Sciatic nerve (tissue), 2 donors: ENCODE measurements at places on chromosomes 7 and 10.

- DNase-seq = peak; percentile 67
Measured at GRCh38 chr10:4514445-4515108, 311.4 kb upstream of the AKR1E2 start.

DNA sequence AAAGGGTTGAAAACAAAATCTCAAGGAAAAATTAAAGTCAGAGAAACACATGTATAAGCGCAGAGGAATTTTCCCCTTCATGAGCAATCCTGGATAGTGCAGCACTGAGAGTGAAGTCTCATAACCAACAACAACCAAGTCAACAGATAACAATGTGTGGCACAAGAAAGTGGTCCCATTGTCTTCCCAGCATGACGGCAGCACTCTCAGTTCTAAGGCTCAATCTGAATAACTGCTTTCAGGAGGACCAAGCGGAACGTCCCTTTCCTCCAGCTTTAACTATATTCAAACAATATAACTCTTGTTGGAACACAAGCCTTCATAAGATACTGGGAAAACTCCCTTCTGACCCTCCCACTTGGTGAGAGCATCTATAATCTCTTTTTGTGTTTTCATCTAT, 137.9 kb downstream of the RAPGEF5 start:
- no peak for DNase-seq

DNA sequence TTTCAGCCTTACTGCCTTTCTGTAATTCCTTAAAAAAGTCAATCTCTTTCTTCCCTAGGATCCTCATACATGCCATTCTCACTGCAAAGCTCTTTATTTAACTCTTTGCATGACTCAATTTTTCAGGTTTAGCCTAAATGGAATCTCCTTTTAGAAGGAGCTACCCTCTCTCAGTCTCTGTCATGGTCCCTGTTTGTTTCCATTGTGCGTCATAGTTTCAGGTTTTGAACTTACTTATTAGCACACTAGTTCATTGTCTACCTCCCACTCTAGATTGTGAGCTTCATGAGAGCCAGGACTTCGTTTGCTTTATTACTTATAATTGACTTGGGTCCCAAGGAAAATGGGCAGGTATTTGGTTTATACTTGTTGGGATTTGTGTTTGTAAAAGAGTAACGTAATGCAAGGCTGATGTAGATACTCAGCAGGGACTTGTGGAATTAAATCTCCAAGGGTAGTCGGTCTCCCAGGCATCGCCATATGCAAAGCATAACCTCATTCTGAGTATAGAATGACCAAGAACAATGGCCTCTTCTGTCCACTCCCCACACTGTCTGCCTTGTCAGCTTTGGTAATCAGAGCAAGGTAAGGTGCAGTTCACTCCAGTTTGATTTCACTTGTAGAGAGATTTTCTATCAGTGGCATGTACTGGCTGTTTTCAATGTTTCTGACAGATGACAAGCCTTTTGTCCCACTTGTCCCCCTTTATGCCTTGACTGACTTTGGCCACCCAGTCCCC, 252.0 kb downstream of the SORCS3 start:
- no peak for DNase-seq

DNA sequence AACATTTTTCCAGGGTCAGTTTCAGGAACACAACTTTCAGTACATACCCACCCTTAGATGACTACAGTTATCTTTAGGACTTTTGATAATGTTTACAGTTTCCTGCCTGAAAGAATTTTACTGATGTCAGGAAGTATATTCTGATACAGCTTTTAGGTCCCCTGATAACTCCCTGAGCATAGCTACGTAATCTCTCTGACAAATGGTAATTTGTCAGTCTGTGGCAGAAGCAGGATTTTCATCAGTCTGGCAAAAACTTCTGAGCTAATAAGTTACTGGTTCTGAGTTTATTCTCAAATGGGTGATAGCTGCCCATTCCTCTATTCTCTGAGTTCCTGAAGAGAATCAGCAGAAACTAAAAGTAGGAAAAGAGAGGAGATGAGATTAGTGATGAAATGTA, 270.1 kb upstream of the MTPN start:
- DNase-seq = no peak

- DNase-seq = no peak
Measured at GRCh38 chr10:75352650-75353049, 48.9 kb downstream of the ZNF503 start.

DNA sequence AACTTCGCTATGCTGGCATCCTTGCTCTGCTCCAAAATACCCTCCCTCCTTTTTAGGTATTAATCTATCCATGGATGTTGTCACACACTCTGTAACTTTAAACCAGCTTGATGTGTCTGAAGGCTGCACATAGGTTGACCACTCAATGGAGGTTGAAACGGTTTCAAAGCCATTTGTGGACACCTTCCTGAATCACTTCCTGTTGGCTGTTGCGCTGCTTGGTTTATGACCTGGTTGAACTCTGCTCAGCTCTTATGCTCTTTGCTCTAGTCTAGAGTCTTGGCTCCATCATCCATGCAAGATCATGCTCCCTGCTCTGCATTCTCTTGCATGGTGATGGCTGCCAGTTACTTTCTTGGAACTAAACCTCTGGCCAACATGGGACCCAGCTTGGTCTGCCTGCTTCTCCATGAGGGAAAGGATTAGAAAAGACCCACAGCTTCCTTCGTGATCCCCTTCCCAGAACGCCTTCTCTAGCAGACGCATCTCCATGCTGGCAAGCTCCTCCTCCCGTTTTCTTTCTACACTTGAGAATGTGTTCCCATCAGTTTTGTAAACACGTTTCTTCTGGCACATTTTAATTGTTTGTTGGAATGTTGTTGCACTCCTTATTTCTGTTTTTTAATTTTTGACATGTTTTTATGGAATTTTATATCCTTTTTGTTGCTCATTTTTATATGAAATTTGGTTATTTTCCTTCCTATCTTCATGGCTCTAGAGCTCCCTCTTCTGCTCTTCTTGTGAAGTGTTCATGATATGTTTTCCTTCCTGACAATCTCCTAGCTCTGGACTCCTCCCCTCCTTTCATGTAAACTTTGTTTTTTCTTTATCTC, 149.8 kb downstream of the XPNPEP1 start:
- no peak for DNase-seq

DNA sequence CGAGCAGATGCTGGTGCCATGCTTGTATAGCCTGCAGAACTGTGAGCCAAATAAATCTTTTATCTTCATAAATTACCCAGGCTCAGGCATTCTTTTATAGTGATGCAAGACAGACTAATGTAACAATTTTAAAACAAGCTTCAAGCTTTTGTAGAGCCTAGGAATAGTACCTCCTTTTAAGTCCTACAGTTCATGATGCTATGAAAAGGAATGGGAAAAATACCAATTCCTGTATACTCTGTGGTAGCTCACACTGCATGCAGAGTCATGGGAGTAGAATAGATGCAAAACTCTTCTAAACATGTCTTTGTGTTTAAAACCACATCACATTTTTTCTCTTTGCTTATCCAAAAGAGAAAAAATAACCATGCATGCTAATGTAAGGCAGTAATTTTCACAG, 66.6 kb upstream of the WNT16 start:
- no peak for DNase-seq

DNA sequence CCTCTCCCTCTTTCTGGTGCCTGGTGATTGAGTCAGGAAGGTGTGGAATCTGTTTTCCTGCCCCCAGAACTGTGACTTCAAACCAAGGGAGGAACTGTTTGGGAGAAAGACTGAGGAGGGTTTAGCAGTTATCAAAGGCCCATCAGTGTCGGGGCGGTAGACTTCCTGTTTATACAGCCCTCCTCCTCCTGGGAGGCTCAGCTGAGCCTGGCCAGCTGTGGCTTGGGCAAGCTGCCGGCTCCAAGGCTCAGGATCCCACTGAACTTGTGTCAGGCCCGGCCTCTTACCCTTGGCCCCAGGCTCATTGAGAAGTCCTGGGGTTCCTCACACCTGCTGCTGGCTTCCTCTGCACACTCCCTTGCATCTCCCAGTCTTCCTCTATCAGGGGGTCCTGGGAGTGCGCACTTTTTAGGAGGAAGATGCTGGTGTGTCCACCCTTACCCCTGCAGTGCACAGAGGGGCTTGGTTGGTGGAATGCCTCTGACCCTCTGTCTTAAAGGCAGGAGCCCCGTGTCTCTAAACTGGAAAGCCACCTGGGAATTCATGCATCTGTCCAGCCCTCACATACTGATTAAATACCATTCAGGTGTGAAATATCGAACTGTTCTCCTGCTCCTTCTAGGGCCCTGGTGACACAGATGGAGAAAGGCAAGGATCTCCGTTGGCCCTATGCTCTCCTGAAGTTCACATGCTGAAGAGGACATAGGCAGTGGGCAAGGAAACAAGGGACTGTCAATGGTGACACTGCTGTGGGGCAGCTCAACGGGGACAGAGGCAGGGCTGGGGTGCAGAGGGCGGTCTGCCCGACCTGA, 32.4 kb downstream of the CXCL12 start:
- peak; percentile 67 for DNase-seq

DNA sequence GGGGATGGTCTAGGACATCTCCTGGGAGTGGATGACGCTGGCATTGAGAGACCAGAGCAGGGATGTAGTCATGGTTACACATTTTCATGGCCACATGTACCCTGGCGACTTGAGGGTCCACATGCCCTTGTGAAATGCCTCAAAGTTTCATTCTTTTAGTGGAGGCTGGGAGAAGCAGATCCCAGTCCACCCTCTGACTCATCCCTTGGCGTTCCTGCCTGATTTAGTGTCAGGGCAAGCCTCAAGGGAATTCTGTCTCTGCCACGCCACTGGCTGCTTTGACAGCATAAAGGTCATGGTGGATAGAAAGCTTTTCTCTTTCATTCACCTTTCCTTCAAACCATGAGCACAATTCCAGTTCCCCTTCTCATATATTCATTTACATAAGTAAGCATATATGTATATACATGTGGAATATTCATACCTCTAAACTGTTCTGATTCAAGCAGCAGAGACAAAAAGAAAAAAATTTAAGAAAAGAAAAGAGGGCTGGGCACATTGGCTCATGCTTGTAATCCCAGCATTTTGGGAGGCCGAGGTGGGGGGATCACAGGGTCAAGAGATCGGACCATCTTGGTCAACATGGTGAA, 21.8 kb upstream of the KIF5B start:
- no peak for DNase-seq

GRCh38 chr10:110215286-110216170, 8.1 kb downstream of the MXI1 start:
- DNase-seq = no peak

GRCh38 chr7:25877802-25878789, 273.9 kb upstream of the NFE2L3 start:
- DNase-seq = no peak

GRCh38 chr10:61296161-61296560, 157.0 kb downstream of the TMEM26 start:
- no peak for DNase-seq

GRCh38 chr7:156999958-157000726, 10.3 kb downstream of the MNX1 start:
- peak; percentile 41 for DNase-seq

- no peak for DNase-seq
Measured at GRCh38 chr10:25467881-25468280, 293.1 kb downstream of the GPR158 start.

- DNase-seq = no peak
Measured at GRCh38 chr7:48837266-48837665, 87.1 kb upstream of the CDC14C start.

DNA sequence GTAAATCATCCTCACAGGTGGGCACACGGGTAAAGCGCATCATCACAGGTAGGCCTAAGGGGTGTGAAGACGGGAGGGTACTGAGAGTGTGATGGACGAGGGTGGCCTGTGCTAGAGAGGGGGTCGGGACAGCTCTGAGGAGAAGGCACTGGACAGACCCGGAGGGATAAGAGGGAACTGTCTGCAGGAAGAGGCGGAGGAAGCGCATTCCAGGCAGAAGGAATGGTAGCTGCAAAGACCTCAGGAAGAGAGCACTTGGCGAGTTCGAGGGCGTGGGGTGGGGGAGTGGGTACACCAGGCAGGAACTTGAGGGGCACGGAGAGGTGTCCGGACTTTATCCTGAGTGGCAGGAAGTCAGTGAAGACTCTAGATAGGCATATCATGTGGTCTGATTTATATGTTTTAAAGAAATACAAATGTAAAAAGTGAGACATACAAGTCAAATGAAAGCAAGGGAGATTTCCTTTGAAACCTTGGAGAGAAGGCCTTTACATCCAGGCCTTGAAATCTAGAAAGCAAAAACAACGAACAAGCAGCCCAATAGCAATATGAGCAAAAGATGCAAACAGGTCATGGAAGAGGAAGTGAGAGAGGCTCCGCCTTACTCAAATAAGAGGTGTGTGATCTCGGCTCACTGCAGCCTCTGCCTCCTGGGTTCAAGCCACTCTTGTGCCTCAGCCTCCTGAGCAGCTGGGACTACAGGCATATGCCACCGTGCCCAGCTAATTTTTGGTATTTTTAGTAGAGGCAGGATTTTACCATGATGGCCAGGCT, 3.6 kb downstream of the LHPP start:
- no peak for DNase-seq

DNA sequence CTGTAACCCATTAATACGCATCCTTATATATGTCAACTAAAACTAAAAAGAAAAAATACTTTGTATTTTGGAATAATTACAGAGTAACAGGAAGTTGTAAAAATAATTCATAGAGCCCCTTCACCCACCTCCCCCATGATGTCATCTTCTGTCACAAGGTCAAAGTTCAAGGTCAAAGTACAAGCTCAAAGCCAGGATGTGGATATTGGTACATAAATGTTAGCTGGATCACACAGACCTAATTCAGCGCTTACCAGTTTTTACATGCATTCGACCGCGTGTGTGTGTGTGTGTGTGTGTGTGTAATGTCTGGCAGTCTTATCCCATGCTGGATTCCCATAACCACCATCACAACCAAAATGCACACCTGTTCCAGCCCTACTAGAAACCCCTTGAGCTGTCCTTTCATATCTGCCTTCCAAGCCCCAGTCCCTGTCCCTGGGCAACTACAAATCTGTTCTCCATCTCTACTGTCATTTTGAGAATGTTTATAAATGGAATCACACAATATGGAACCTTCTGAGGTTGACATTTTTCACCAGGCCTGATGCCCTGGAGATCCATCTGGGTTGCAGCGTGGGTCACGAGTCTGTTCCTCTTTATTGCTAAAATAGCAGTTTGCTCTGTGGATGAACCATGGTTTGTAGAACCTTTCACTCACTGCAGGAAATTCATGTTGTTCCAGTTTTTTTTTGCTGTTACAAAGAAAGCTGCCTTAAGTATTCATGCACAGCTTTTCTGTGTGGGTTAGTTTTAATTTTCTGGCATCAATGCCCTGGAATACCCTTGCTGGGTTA, 153.6 kb upstream of the PITRM1 start:
- DNase-seq = no peak

- DNase-seq = peak; percentile 55
Measured at GRCh38 chr7:159022238-159022993, 122.3 kb downstream of the VIPR2 start.

DNA sequence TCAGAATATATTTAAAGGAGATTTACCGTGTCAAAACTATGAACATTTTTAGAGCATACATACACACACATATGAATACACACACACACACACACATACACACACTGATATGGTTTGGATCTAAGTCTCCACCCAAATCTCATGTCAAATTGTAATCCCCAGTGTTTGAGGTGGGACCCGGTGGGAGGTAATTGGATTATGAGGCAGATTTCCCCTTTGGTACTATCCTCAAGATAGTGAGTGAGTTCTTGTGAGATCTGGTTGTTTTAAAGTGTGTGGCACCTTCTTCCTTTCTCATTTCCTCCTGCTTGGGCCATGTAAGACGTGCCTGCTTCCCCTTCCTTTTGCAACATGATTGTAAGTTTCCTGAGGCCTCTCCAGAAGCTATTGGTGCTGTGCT, 515.0 kb upstream of the ZMIZ1 start:
- DNase-seq = no peak
